ENCODE measurements at places on chromosomes 6 and 20. TPM values are rescaled to one million over a fixed set of nuclear protein-coding genes. Genes with fewer than 3 reads are reported as not detected.

Gene SLC32A1
- not detected for total RNA-seq

Gene FAM184A
- 1.8 TPM for total RNA-seq

Gene CD83
- total RNA-seq: 1.4 TPM

Gene SIM1
- total RNA-seq: not detected

Gene PSORS1C1
- 3.1 TPM for total RNA-seq

Gene TRIM10
- total RNA-seq: not detected

All from articular chondrocyte of knee joint (primary cell).